ENCODE measurements at places on chromosomes 3 and 15. TPM values are rescaled to one million over a fixed set of nuclear protein-coding genes. Genes with fewer than 3 reads are reported as not detected.

FBXO40 gene
- total RNA-seq: not detected

CCR3 gene
- not detected for total RNA-seq

ECT2 gene
- 26.2 TPM for total RNA-seq

CCDC54 gene
- 0.54 TPM for total RNA-seq

TGM5 gene
- not detected for total RNA-seq

VILL gene
- 8.6 TPM for total RNA-seq

TM4SF18 gene
- 8.3 TPM for total RNA-seq

Measured in cerebellum (tissue), 4 donors.